ENCODE measurements at places on chromosomes 6 and 20.

- DNase-seq, result no peak
Measured at GRCh38 chr20:19784511-19785172, 26.6 kb downstream of the RIN2 start.

GRCh38 chr6:56521454-56521853 lies 121.2 kb downstream of the DST start:
- DNase-seq, result no peak

DNA sequence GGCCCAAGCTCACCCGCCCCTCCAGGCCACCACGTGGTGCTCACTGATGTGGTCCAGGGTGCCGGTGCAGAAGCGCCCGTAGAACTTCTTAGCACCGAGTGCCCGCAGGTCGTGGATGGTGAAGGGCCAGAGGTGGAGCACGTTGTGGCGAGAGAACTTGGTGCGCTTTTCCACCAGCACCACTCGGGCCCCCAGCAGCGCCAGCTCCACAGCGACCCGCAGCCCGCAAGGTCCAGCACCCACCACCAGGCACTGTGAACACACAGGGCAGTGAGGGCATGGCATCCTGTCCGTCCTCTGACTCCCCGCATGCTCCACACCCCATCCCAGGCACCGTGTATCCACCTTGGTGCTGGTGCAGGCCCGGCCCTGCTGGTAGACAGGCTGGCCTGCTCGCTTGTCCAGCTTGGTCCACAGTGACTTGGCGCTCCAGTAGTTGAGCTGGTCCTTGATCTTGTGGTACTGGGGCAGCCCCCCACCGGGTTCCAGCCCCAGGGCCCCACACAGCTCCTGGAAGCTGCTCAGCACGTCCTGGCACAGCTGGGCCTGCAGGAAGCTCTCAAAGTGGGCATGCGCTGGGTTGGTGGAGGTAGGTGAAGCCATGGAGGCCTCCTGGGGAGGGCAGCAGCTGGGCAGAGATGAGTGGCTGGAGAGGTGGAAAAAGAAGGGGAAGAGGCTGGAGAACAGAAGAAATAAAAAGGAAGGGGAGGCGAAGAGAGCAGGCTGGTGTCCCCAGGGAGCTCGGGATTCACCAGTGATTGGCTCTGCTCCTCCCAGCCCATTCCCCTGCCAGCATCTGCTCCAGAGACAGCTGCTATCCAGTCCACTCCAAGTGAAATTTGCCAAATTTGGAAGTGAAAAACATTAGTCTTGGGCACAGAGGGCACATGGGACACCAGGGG lies 1.7 kb downstream of the MICAL1 start:
- no peak for DNase-seq

DNA sequence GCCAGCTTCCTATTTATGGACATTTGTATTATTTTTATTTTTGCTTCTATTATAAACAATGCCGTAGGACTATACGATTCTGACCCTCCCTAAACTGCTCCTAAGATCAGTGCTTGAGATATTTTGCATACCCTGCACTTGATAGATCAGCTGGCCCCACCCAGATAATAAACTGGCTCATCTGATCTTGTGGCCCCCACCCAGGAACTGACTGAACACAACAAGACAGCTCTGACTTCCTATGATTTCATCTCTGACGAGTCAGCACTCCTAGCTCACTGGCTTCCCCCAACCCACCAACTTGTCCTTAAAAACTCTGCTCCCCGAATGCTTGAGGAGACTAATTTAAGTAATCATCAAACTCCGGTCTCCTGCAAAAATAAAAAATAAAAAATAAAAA lies 34.9 kb upstream of the TFAP2A start:
- DNase-seq, result no peak

- no peak for DNase-seq
Measured at GRCh38 chr6:16345449-16346330, 107.3 kb downstream of the GMPR start.

GRCh38 chr20:8527998-8528723 lies 396.1 kb downstream of the PLCB1 start:
- no peak for DNase-seq

DNA sequence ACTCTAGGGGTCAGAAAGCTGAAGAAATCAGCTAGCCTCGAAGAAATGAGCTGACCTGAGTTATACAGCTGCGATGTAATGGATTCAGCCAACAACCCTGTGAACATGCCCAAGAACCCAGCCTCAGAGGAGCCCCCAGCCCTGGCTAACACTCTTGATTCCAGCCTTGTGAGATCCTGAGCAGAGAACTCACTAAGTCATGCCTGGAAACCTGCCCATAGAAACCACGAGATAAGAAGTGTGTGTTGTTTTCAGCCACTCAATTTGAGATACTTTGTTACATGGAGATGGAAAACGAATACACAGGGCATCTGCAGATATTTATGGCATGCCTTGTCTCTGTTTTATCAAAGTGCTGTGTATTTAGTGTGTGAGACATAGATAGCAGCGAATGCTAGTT lies 265.2 kb downstream of the QKI start:
- no peak for DNase-seq

GRCh38 chr6:31403283-31404060 lies at the start of gene MICA:
TSS of gene MICA (plus strand) at chr6:31403595. CDS start at chr6:31403633, 38 bp downstream.
- DNase-seq, result peak; percentile 21

- no peak for DNase-seq
Measured at GRCh38 chr6:39565956-39566355, 159.3 kb downstream of the KIF6 start.

GRCh38 chr6:86500035-86500434 lies 437.3 kb upstream of the HTR1E start:
- DNase-seq, result no peak

DNA sequence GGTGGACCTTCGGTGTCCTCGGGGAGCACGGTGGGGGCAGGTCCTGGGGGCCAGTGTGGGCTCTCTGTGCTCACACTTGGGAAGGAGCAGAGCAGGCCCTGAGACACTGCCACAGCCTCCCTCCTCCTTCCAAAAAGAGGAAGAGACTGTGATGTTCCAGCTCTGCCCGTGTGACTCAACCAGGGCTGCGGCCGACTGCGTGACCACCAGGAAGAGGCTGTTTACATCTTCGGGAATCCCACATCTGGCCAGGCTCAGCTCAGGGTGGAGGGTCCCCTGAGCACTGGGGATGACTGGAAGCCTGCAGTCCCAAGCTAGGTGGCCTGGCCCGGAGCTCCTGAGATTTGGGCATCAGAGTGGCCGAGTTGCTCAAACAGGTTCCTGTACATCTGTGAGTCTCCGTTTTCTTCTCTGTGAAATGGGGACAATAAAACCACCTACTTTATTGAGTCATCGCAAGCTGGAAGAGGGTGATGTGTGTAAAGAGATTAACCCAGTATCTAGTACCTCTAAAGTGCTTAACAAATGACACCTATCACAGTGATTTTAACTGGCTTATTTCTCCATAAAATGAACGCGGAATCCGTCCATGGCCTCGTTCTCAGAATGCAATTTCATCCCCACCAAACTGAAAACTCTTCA lies 242.1 kb downstream of the DLL1 start:
- DNase-seq, result no peak

DNA sequence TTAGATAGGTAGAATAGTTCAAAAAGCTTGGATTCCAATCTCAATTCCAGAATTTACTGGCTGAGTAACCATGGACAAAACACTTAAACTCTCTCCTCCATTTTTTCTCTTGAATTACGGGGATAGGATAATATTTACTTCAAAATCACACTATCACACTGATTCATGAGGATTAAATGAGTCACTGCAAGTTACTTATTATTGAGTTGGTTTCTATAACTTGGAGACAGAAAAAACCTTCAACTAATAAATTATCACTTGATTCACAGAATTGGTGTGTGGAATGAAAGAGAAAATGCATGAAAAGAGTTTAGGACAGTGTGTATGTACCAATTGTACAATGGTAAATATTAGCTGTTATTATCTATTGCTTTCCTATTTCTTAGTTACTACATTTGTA lies 585.2 kb downstream of the PHF3 start:
- no peak for DNase-seq

DNA sequence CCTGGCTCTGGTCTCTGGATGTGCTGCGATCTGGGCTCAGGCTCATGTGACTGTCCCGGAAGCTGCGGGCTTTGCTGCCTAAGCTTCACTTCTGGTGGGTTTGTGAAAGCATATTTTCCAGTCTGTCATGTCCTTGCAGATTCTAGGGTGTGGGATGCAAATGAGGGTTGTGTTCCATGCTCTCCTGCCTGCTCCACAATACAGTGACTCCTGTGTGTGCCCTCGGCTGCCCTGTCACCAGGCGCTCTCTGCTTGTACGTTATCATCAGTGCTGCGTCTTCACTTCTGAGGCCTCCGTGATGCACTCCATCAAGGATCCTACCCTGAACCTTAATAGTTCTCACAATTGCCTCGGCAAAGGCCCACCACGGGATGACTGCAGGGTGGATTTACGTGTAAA lies 84.2 kb downstream of the TTLL2 start:
- DNase-seq, result no peak

- no peak for DNase-seq
Measured at GRCh38 chr6:133964702-133965101, 11.7 kb downstream of the TBPL1 start.

- DNase-seq, result no peak
Measured at GRCh38 chr20:61436667-61437279, 184.7 kb downstream of the CDH4 start.

GRCh38 chr6:22059126-22059525 lies 237.7 kb downstream of the PRL start:
- no peak for DNase-seq

DNA sequence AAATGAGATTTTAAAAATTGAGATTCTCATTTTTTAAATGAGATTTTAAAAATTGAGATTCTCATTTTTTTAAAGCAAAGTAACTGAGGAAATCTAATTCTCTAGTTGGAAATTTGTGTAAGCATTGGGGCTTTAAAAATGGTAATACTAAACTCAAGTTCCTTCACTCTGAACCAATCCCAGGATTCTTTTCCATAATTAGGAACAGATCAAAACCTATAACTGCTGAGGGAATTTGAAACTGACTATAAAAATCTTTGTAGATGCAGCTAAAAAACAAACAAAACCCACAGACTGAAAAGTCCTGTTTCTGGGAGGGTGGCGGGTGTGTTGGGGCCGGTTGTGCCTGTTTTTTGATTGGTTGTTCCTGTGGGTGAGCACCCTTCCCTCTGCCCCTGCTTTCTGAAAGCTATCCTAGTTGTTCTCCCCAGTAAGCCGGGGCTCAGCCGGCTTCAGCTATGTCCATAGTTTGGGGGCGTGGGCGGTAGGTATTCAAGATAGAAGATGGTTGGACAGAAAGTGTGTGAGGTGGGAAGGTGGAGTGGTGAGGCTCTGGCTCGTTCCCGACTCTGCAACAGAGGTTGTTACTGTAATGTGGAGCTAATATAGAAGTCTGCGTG lies 49.3 kb downstream of the GFRA4 start:
- no peak for DNase-seq

DNA sequence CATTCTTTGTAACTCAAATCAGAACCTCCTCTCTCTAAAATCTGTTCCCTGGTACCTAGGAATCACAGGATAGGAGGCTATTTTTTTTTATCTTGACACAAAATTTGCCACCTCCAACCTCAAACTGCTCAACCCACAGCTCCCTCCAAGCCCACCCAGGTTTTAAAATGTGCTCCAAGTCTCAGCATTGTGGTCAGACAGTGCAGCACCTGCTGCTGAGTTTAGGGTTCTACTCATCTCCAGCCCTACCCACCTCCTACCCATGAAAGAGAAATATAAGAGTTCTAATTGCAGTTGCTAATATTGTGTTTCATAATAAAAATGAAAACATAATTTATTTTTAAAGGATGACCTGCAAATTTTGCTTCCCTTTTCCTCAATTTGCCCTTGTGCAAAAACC lies 496.5 kb downstream of the MAFB start:
- DNase-seq, result no peak

- DNase-seq, result no peak
Measured at GRCh38 chr6:25387911-25388310, 108.7 kb downstream of the CARMIL1 start.

- no peak for DNase-seq
Measured at GRCh38 chr20:54173653-54174456, at the start of gene CYP24A1. TSS of gene CYP24A1 (minus strand) at chr20:54173986. CDS start at chr20:54173579, 407 bp downstream.

GRCh38 chr20:59253325-59253724 lies 47.1 kb upstream of the EDN3 start:
- no peak for DNase-seq

GRCh38 chr6:82436740-82437139 lies 73.1 kb downstream of the TPBG start:
- DNase-seq, result no peak

DNA sequence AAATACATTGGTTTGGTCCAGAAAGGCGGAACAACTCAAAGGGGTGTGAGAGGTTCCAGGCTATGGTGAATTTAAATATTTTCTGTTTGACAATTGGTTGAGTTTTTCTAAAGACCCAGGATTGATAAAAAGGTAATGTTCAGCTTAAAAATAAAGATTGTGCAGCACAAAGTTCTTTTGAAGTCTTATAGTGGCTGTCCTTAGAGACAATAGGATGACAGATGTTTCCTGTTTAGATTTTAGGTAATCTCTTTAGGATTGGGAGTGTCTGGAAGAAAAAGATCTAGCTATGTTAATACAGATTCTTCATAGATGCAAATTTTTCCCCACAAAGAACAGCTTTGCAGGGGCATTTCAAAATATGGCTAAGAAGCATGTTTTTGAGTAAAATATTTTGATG lies 119.7 kb downstream of the GRIK2 start:
- DNase-seq, result no peak

GRCh38 chr6:72288592-72288991 lies 333.3 kb upstream of the KCNQ5 start:
- no peak for DNase-seq

DNA sequence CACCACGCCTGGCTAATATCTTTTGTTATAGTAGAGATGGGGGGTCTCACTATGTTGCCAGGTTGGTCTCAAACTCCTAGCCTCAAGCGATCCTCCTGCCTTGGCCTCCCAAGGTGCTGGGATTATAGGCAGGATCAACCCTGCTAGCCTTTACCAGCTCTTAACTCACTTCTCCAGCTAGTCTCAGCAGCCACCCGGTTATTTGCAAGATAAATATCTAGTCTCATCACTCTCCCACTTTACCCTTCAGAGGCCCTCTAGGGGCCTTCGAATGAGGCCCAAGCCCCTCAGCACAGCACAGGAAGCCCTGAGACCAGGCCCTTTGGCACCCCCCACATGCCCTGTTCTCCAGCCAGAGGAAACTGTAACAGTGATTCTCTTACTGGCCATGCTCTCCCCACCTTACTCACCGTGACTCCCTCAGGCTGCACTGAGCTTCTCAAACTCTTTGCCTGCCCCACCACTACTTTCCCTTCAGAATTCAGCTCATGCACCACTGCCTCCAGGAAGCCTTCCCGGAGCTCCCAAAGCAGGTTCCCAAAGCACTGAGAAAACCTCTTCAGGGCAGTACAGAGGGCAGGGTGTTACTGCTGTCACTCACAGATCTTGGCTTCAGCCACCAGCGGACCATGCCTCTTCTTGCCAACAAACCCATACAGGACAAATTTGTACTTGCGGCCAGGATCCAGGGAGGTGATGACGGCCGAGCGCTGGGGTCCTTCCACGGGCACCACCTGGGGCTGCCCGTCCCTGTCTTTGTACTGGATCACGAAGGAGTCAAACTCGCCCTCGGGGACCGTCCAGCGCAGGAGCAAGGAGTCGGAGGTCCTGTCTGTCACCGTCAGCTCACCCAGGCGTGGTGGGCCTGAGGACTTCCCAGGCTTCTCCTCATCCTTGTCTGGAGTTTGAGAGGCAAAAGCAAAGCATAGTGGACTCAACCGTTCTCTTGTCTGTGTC lies 25.0 kb downstream of the TNXB start:
- DNase-seq, result no peak

Measured in activated naive CD4-positive, alpha-beta T cell (primary cell).